Left cardiac atrium (tissue), 4 donors: ENCODE measurements at places on chromosomes 4 and X. TPM values are rescaled to one million over a fixed set of nuclear protein-coding genes. Genes with fewer than 3 reads are reported as not detected.

Gene EVC2
- total RNA-seq: 2.9 TPM

GRCh38 chr4:123536225-123536624 is 139.6 kb downstream of the SPRY1 start:
- DNase-seq: no peak

DNA sequence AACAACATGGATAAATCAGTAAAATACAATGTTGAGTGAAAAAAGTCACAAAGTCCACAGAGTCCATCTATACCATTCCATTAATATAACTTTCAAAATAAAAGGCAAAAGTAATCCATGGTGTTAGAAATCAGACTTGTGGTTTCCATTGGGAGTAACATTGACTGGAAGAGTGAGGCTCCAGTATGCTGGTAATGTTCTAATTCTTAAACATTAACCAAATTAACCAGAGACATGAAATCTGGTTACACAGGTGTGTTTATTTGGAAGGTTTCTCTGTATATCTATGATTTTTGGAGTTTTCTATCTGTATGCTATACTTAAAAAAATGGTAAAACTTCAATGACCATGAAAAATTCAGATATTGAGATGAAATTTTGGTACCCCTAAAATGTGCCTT is 42.6 kb downstream of the SULT1B1 start:
- DNase-seq: no peak

Gene EDA2R
- total RNA-seq: 1.0 TPM

Gene ZMAT1
- total RNA-seq: 3.9 TPM

GRCh38 chr4:166257891-166258290 is 384.9 kb downstream of the TLL1 start:
- no peak for DNase-seq

DNA sequence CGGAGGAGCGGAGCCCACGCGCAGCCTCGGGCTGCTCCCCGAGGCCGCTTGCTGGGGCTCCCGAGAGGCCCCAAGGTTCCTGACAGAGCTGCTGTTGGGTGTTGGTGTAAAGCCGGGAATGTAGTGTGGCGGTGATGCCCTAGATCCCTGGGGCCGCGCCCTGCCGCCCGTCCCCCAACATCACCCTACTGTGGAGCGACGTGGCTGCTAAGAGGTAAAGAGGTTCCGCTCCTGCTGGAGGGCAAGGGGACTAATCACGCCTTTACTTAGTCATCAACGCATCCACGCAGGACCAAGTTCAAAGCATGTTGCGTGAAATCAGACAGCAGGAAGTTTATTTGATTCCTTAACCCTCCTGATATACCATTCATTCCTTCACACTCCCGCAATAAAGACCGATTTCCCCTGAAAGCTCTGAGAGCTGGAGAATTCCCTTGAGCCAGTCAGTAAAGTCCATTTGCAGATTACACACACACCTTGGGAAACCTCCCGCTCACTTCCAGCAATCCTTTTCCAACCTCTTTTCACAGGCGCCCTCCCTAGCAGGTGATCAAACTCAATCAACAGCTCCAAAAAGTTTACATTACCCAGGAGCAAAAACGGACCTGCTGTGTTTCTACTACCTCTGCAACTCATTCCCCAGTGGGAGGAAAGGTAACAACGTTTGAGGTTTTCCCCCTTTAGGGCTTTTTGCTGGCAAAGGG is 579 bp upstream of the GABRA2 start:
- DNase-seq: no peak

Gene SOX3
- total RNA-seq: not detected

Gene UGT2B17
- total RNA-seq: not detected

GRCh38 chr4:76993787-76994641 is 44.5 kb downstream of the SEPTIN11 start:
- no peak for DNase-seq
